ENCODE measurements at places on chromosomes 5 and 9. TPM values are rescaled to one million over a fixed set of nuclear protein-coding genes. Genes with fewer than 3 reads are reported as not detected.

C1QTNF2 gene
- 0.37 TPM for total RNA-seq

KLF9 gene
- 77.0 TPM for total RNA-seq

CER1 gene
- total RNA-seq: not detected

VCP gene
- 248 TPM for total RNA-seq

SLCO6A1 gene
- total RNA-seq: not detected

PCDHA3 gene
- not detected for total RNA-seq

S100Z gene
- 0.33 TPM for total RNA-seq

TAF1L gene
- not detected for total RNA-seq

PPP3R2 gene
- 0.08 TPM for total RNA-seq

LCN15 gene
- not detected for total RNA-seq

PCDHB3 gene
- 0.09 TPM for total RNA-seq

LCN12 gene
- 5.2 TPM for total RNA-seq
